ENCODE measurements at places on chromosomes 1 and 21.
A peak's percentile ranks its signal among the peaks of the same experiment; 100 is the strongest.

- ATAC-seq: no peak
Measured at GRCh38 chr1:41452704-41453290, 31.7 kb downstream of the EDN2 start.

- ATAC-seq: no peak
Measured at GRCh38 chr1:206899717-206900116, 2.5 kb downstream of the IL24 start.

- no peak for ATAC-seq
Measured at GRCh38 chr1:110760321-110760720, 85.6 kb upstream of the KCNA3 start.

DNA sequence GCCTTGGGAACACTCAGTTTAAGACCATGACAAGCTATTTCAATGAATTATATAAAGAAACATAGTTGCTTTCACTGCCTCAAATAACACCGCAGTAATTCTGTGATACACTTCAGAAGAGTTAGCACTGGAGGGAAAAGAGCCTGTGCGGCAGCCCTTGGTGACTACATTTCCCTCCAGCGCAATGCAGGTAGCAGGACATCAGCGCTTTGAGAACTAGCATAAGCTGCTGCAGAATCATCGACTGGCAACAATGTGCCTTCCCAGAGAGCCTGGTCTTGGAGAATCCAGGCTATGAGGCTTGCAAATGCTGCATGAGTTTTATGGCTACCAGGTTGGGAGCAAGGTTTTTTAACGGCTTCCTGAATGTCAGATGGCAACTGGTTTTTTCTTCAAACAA, 7.5 kb downstream of the NRIP1 start:
- no peak for ATAC-seq

- peak; percentile 15 for ATAC-seq
Measured at GRCh38 chr1:27884006-27884954, 11.9 kb downstream of the THEMIS2 start.

- no peak for ATAC-seq
Measured at GRCh38 chr1:55481634-55482033, 266.5 kb upstream of the USP24 start.

- no peak for ATAC-seq
Measured at GRCh38 chr1:5456090-5456811, 536.0 kb downstream of the NPHP4 start.
